ENCODE measurements at places on chromosomes 11 and 22.
A peak's percentile ranks its signal among the peaks of the same experiment; 100 is the strongest.

GRCh38 chr11:23311986-23312940, 452.0 kb upstream of the CCDC179 start:
- DNase-seq, result no peak

- peak; percentile 23 for DNase-seq
Observed at GRCh38 chr11:127492029-127492428, 491.5 kb upstream of the KIRREL3 start.

DNA sequence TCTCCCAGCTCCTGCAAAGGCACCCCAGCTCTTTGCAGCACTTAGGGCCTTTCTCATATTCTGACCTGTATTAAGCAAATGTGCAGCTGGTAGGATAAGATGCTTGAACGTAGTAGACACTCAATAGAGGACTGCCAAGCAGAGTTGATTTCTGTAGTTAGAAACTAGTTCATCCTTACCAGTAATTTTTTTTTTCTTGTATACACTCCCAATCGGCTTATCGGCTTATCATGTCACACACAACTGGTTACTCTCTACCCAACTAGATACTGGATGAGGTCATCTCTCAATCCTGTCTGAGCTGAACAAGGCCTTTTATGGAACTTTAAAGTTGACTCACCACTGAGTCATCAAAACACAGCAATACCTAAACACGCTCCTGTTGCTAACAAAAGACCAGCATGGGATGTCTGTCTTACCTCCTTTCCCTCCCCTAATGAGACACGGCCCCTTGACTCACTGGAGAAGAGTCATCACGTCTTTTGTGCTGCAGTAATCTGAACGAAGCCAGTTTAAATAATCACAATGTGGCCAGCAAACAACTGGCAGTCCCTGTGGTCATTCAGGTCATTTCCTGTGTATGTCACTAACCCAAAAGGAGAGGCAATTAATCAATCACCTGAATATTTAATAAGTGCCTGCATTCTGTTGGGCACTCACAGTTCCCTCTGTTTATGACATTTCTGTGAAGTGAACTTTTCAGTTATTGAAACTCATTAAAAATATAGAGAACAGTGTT, 7.5 kb upstream of the WEE1 start:
- DNase-seq, result peak; percentile 90

DNA sequence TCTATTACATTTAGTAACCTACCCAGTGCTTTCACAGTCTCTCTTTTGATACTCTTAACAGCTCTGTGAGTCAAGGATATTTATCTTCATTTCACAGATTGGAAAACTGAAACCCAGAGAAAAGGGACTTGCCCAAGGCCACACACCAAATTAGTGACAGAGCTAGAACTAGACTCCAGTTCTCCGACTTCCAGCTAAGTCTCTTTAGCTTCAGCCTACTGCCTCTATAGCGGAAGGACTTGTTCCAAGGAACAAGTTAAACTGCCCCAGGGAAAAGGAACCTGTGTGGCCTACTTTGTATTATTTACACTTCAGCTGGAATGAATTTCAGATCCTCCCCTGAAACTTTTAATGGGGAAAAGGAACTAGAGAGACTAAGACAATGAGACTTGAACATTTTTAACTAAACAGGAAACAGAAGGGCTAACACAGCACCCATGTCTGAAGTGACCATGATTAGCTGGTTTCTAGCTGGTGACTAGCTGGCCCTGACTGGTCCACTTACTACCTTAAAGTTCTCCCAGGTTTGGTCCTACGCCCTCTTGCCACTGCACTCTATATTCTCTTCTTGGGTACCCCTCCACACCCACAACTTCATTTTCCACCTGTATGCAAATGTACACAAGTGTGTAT, 1.3 kb downstream of the LRRC51 start:
- no peak for DNase-seq
